ENCODE measurements at places on chromosomes 2 and 18.

DNA sequence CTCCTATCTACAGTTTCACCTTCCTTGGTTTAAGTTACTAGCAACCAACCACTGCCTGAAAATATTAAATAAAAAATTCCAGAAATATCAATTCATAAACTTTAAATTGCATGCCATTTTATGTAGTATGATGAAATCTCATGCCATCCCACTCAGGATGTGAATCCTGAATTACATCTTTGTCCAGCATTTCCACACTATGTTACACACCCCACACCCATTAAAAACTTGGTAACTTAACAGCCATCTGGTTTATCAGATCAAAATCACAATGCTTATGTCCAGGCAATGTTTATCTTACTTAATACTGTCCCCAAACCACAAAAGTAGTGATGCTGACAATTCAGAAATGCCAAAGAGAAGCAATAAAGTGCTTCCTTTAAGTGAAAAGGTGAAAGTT lies 21.6 kb downstream of the CUL3 start:
- DNase-seq, result no peak

- peak; percentile 31 for DNase-seq
These were observed 102.3 kb downstream of the SPTBN1 start for GRCh38 chr2:54558188-54559005.

DNA sequence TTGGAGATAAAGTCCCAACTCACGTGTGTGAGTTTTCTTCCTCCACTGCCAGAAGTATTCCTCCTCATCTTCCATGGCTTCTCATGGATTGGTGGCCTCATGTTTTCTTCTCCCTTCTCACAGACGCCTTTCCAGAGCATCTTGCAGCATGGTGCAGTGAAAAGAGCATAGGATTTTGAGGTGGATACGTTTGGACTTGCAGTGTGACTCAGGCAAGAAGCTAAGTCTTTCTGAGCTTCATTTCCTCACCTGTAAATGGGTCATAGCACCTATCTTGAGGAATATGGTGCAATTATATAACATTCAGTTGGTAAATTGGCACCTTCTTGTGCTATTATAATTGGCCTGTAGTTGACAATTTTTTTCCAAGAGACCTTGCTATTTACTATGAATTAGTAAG lies 247.6 kb downstream of the RDH14 start:
- no peak for DNase-seq

GRCh38 chr18:56593906-56594305 lies 44.5 kb downstream of the TXNL1 start:
- DNase-seq, result no peak

DNA sequence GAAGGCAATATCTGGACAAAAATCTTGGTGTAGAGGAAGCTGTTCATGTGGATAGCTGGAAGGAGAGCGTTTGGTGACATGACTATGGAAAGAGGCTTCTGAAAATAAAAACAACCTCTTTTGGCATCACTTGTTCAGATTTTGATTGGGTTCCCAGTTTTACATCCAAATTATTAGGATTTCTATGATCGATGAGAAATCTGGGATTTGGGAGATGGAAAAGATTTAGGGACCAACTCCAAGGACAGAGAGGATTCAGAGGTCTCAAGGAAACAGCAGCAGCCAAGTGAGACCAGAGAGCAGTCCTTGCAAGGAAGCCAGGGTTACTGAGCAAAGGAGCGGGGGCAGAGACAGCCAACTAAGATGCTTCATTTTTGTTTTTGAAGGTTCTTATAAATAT lies 441.7 kb downstream of the TRIB2 start:
- no peak for DNase-seq

DNA sequence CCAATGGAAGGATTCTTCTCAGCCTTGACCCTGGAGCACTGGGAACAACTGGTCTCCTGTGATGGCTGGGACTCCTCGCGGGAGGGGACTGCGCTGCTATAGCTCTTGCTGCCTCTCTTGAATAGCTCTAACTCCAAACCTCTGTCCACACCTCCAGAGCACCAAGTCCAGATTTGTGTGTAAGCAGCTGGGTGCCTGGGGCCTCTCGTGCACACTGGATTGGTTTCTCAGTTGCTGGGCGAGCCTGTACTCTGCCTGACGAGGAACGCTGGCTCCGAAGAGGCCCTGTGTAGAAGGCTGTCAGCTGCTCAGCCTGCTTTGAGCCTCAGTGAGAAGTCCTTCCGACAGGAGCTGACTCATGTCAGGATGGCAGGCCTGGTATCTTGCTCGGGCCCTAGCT lies 28.8 kb downstream of the LIPG start:
- DNase-seq, result no peak

DNA sequence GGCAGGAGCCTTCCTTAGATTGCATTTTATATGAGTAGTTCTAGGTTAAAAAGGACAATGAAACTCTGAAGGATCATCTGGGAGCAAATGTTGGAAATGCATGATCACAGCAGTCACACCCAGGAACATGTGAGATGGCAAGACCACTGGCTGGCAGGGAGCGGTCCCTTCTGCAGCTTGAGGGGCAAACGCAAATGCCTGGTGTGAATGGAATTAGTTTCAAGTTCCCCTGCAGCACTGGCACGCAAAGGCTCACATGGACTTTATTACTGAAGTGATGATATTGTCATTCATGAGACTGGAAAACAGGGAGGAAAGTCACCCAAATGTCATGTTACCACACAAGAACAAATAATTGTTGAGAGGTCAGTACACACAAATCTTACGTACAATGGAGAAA lies 223.3 kb downstream of the FBXO15 start:
- DNase-seq, result no peak

- no peak for DNase-seq
These were observed 34.4 kb upstream of the TRAPPC8 start for GRCh38 chr18:31977270-31977872.

DNA sequence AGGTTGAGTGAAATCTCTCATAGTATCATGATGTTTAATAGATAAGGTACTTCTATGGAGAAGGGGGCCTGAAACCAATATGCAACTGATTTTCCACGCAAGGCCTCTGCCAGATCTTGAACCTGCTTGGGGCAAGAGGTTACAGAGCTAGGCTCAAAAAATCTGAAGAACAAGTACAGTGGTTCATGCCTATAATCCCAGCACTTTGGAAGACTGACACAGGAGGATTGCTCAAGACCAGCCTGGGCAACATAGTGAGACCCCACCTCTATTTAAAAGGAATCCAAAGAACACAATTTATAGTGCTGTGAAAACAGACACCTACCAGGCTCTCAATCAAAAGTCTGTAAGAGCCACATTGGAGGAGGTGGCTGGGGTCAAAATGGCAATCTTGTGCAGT lies 28.6 kb downstream of the HADHA start:
- no peak for DNase-seq

- DNase-seq, result no peak
These were observed 206.6 kb upstream of the RBMS1 start for GRCh38 chr2:160700021-160700814.

- DNase-seq, result no peak
These were observed 130.7 kb upstream of the TPO start for GRCh38 chr2:1282552-1282951.

DNA sequence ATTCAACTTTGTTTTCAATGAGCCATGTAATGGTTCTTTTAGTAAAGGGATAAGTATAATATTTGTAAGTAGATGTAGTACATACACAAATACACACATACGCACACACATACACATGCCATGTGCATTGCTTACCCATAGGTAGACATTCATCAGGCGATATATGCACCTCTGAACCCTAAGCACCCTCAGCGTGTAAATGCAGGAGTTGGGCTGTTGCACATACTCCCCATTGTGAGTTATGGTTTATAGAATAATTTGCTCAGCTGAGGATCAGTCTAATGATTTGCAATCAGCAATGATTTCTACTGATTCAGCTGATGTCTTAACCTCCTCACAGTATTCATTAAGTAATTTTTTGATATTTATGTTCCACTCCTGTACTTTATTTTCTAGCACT lies 217.6 kb upstream of the ETAA1 start:
- no peak for DNase-seq

DNA sequence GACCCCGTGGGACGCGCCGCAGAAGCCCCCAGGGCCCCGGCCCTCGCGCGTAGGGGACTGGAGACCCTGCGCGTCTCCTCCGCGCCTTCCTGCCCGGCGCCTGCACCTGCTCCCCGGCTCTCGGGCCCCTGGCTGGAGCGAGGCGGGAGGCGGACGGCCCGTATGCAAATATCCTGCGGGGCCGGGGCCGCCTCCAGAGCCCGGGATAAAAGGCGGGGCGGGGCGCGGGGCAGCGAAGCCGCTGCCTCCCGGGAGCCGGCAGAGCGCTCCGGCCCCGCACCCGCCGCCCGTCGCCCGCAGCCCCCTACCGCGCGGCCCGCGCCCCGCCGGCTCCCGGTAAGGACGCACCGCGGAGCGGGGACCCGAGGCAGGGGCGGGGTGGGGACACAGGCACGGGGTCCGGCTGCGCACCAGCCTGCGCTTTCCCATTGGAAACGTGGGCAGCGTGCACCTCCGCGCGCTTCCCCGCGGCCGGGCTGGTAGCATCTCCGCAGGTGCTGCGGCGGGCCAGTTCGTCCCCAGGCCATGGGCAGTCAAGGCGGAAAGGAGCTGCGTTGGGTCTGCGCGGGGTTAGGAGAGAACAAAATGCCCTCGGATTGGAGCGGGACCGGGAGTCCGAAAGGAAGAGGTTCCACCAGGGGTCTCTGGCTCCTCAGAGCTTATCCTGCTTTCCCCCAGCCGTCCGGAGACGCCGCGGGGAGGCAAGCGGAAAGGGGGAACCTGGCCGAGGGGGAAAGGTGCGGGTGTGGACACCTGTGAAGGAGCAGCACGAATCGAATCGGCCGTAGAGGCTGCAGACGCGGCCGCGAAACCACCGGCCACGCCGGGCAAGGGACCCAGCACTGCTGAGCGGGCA lies at the start of gene ATP6V1C2:
Gene ATP6V1C2, plus strand, starts transcription at position 235 of the 856 bp plus-strand sequence. CDS start 1,220 bp downstream, outside the sequence.
- no peak for DNase-seq

DNA sequence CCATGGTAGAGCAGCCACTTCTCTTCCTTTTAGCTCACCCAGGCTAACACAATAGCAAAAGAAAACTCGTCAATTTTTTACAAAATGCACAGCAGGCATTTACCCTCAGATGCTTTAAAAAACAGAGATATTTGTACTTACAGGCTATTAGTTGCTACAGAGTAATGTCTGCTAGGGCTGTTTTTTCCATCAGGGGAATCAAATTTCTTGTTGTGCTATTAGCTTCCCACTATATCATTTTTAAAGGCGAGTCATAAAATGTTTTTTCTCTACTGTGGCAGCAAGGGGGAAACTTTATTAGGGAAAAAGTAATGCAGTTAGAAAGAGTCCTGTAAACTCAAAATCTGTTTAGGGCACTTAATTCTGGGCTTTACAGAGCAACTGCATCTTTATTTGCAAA lies 277.9 kb upstream of the THSD7B start:
- no peak for DNase-seq

DNA sequence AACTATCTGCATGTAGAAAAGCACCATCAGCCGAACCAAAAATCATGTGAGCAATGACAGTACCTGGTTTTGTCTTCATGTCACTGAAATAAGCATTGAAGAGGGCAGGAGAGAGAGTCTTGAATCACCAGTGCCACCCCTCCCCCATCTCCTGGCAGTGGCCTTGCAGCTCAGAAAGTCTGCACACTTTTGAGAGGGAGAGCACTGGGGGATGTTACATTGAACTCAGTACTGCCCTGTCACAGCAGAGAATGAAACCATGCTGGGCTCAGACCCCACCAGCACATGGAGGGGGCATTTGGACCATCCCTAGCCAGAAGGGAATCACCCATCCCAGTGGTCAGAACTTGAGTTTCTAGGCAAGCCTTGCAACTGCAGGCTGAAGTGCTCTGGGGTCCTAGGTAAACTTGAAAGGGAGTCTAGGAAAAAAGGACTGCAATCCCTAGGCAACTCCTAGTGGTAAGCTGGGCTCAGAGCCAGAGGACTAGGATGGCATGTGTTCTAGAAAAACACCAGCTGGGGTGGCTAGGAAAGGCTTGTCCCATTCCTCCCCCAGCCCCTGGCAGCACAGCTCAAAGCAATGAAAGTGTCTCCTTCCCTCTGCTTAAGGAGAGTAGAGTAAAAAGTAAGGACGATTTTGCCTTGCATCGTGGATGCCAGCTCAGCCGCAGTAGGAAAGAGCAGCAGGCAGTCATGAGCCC lies 259.9 kb upstream of the MYT1L start:
- no peak for DNase-seq

DNA sequence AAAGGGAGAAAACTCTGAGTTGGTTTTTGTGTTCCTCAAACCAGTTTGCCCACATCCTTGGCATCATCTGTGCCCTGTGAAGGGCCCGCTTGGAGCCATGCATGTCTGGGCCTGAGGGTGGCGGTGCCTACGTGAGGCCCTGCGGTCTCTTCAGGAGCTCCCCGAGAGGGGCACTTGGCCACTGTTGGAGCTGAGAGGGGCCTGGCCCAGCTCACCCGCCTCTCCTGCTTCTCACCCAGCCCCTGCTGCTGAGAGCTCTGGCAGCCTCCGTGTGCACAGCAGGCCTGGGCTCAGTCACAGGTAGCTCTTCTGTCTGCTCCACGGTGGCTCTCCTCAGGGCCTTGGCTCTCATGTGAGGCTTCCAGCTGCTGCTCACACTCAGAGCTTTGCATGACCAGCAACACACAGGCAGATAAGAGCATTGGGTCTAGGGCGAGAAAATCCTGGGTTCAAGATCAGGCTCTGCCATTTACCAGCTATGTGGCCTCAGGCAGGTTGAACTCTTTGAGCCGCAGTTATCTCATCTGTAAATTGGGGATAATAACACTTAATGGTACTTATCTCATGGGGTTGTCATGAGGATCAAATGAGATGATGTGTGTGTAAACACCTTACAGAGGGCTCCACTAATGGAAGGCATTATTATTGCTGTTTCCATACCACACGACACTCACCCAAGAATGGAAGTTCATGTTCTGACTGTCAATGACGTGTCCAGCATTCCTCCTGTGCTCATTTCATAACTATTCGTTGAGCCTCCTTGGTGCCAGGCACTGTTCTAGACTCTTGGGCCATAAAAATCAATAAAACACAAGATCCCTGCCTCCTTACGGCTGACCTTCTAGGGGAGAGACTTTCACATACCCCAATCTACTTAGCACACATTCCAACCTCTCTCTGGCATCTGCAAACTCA lies 41.6 kb upstream of the PLB1 start:
- no peak for DNase-seq

DNA sequence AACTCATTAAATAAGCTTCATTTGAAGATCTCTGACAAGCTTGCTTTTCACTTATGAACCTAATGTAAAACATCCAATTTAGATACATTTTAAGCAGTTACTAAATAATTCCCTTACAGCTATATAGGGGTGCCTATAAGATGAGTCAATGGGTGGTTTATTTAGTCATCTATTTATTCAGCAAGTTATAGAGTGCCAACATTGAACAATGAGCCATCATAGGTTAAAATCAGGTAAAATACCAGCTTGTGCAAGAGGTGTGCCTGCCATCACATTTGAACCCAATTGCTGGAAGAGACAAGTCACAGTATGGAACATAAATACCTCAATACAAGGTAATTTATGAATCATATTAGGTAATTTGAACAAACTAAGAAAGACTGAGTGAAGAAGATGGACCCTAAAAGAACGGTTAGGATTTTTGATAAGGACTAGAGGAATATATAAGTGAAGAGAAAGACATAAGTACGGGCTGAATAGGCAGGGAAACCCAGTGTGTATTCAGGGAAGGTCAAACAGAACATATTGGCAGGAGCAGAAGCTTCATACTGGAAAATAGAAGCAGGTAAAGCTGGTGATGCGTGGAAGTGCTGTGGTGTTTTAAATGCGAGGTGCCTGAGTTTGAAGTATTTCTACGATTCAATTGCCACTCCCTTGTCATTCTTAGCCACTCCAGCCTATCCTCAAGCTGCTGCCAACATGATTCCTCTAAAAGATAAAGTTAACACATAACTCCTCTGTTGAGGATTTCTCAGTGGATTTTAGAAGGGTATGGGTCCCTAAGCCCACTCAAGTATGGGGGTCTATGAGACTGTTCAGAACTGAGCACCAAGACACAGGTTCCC lies 18.9 kb upstream of the STAT4 start:
- DNase-seq, result no peak

All from activated naive CD4-positive, alpha-beta T cell (primary cell).